ENCODE measurements at places on chromosomes 3 and 15. TPM values are rescaled to one million over a fixed set of nuclear protein-coding genes. Genes with fewer than 3 reads are reported as not detected.

SYNM gene
- 5.6 TPM for total RNA-seq

IL20RB gene
- total RNA-seq: 1.1 TPM

ACOX2 gene
- 2.2 TPM for total RNA-seq

PARP15 gene
- not detected for total RNA-seq

DNAH12 gene
- not detected for total RNA-seq

CKMT1B gene
- total RNA-seq: not detected

OR5K2 gene
- total RNA-seq: not detected

GRCh38 chr3:66039590-66039887 lies 821 bp upstream of the MAGI1 start:
- peak; percentile 13 for DNase-seq

GRCh38 chr3:64000453-64001055 lies 22.7 kb downstream of the PSMD6 start:
- no peak for DNase-seq

DNA sequence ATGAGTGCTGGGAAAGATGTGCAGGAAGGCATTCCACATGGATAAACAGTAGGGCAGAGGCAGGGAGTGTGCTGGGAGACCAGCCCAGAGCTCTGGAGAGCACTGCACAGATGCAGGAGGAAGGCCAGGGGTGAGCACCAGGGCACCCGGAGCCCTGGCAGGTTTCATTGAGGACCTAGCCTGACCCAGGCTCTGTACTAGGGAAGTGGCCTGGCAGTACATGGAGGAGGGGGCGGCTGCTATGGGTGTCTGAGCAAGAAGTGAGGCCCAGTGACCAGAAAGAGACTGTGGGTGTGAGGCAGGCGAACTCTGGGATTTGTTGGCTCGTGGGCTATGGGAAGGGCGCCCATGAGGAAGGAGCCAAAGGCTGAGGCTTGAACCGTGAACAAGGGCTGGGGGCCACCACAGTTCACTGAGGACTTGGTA lies 139.1 kb downstream of the DNAJB8 start:
- DNase-seq: no peak

- no peak for DNase-seq
Observed at GRCh38 chr3:27729748-27730611, 7.9 kb upstream of the EOMES start.

DNA sequence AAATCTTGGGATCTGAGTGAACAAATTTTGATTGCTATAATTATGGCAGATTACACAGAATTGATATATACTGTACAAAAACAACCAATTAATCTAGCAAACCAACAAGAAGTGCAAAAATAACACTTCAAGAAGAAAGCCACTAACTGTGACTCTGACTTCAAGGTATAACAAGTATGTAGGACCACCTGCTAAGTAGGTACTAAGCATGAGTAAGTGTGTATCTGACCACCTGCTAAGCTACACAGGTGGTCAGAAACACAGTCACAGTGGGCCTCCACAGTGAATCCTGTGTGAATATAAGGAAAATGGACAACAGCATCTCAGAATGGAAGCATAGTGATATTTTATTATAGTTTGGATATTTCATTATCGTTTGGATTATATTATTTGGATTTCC lies 14.8 kb upstream of the PLSCR4 start:
- no peak for DNase-seq

- no peak for DNase-seq
Observed at GRCh38 chr3:192417017-192417416, 310.3 kb downstream of the FGF12 start.

DNA sequence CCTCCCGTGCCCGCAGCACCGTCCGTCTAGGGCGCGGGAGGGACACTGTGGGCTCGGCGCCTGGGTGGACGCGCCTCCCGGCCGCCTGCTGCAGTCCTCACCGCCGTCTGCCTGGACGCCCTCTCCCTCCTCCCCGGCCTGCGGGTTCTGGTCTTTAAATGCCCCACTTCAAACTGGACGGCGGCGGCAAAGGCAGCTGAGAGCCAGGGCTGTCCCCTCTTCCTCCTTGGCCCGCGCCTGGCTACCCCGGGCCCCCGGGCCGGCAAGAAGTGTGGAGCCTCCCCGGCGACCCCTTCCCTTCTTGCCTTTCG lies 426 bp downstream of the CBLB start:
- peak; percentile 48 for DNase-seq

DNA sequence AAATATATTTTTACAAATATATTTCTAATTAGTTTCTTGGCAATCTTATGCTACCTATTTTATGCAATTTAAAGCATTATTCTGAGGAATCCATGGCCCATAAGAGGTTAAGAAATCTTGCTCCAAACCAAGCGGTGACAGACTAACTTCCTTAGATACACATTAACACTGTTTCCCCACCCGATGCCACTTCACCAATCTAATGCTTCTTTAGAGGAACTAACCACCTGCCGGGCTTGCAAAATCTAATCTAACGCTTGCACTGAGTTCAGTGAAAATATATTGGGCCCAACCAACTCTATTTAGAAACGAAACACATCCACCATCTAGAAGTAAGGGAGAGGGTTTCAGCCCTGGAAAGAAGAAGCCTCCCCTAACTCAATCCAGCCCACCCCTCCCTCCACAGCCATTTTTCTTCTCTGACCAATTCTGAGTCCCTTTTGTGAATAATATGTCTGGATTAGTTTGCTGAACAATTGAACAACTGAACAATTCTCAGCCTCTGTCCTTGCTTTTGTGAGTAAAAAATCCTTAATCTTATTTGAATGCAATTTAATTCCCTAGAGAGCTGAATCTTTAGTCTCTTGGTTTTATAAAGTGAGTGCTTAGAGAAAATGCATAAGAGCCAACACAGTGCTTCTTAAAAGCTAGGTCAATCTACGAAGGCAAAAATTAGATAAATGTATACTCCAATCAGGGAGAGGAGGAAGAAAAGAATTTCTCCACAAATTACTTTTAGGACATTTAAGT lies 150.4 kb upstream of the ADAMTS9 start:
- no peak for DNase-seq

GRCh38 chr3:154214306-154214705 lies 93.1 kb downstream of the ARHGEF26 start:
- DNase-seq: peak; percentile 49

DNA sequence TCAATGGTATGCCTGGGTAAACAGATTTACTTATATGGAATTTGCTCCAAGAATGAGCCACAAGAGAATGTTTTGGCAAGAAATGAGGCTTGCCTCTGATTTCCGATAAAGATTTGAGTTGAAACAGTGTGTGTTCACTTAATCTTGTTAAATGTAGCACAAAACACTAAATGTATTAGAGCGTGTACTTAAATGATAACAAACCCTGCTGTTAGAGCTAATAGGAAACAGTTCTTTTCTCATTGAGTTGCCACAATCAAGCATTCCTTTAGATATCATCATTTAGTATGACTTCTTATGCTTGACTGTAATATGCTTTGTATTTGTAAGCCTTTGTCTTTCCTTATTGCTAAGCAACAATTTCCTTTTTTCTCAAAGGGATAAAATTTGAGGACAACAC lies 353.6 kb upstream of the ZNF717 start:
- DNase-seq: no peak

GRCh38 chr15:73572296-73572695 lies 60.9 kb downstream of the NPTN start:
- no peak for DNase-seq

DNA sequence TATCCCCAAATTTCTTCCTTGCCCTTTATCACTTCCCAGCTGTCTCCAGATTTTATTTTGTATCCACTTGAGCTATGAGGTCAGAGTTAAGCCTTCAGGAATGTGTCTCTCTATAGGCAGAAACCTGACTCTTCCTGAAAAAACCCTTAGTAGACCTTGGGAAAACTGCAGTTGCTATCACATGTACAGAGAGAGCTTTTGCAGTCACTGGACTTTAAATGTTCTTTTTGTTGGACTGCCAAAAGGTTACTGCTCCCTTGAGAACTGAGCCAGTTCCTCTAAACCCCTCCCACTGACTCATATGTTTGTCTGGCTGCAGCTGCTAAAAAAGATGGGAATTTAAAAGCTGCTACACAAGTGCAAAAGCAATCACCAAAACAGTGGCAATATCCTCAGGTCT lies 169.1 kb upstream of the CCDC54 start:
- peak; percentile 98 for DNase-seq

GRCh38 chr3:116056280-116056679 lies 389.0 kb downstream of the LSAMP start:
- no peak for DNase-seq

DNA sequence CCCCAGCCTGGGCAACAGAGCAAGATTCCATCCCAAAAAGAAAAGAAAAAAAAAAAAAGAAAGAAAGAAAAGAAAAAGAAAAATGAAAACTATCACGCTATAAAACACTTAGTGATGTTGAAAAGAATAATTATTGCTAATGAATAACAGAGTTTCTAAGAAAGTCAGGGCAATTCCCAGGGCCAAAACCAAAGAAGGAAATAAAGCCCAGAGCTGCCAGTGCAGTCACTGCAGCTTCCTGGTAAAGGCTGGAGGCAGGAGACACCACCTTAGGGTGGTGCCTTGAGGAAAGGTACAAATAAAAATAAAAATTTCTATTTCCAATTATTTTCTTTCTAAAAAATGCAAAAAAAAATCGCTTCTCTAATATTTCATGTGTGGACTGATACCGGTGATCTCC lies 19.7 kb upstream of the UACA start:
- no peak for DNase-seq

- DNase-seq: no peak
Observed at GRCh38 chr3:116473602-116474001, 28.3 kb upstream of the LSAMP start.

GRCh38 chr3:107674371-107674770 lies 151.6 kb downstream of the BBX start:
- no peak for DNase-seq

DNA sequence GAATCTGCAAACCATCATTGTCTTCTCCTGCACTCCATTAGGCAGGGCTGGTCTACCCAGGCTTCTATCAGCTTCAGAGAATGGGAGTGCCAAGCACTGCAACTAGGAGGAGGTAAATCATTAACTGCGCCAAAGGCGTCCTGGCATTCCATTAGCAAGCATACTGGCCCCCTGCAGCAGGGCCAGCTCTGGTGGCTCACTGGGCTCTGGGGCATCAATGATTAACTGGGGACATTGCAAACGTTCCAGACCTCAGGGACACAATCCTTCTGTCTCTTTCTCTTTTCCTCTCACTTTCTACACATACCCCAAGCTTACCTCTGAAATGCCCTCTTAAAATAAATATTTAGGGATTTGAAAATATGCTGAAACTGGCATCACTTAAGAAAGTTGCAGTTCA lies 129.0 kb downstream of the MYLK start:
- DNase-seq: no peak

DNA sequence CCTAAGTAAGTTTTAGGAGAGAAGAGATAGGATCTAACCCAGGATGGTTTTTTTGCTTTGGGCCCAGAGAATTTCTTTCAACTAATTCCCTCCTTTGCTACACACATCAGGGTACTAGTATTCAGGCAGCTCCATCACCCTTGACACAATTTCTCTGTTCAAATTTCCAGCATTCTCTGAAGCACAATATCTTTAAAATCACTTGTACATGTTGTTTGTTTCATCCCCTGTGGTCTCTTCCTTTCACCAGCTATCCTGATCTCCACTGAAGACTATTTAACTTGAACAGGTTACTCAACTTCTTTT lies 32.4 kb upstream of the FNDC3B start:
- DNase-seq: no peak

DNA sequence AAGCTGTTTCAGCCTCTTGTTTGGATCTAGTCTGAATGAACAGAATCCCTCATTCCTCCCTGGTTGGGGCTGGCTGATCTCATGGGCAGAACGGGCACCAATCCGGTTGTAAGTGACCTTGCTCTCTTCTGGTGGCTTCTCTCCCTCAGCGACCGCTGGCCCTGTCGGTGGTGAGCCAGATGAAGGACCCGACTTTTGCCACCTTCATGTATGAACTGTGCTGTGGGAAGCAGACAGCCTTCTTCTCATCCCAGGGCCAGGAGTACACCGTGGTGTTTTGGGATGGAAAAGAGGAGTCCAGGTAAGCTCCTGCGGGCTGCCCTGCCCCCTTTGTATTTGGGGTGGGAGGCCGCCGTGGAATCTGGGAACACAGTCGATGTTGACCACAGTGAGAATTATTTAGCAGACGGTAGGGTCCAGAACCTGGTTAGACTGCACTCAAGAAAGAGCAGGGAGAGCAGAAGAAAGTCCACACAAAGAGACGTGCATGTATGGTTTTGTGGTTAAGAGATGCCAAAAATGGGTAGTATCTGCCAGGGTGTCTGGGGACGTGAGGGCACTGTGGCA lies 138.8 kb downstream of the LRRK1 start:
- DNase-seq: no peak

DNA sequence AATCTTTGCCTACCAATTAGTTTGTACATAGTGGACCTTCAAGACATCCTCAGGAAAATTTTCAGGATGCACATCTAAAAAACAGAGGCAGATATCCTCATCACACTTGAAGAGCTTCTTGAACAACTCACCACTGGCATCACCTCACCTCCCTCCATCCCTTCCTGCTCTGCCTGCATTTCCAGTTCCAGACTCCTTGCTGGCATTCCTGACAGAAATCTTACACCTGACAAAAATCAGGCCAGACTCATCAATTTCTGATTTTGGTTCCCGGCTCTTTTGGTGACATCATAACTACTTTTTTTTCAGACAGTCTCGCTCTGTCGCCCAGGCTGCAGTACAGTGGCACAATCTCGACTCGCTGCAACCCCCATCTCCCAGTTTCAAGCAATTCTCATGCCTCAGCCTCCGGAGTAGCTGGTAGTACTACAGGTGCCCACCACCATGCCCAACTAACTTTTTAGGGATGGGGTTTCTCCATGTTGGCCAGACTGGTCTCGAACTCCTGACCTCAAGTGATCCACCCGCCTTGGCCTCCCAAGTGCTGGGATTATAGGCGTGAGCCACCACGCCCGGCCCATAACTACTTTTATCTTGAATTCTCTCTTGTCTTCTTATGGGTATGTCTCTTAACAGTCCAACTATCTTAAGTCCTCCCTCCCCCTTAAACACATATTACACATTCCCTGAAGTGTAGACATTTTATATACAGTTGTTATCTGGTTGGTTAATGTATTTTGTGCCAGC lies 216.6 kb upstream of the IL12A start:
- DNase-seq: no peak

DNA sequence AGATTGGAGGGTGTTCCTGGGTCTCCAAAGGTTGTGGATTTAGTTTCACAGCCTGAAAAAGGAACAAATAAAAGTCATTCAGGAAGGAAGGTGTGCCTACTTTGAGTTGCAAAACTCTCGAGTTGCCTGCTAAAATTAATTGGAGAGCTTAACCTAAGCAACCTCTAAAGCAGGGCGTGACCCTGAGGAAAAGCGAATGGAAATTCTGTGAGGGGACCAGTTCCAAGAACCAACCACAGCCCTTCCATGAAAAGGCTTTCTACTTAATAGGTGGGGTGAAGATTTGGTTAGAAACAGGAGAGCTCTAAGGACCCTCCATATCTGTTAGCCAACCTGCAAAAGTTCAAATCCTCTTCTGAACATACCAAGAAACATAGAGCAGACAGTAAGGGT lies 1.5 kb downstream of the CD80 start:
- no peak for DNase-seq

Data from A172 (cell line).